Fibroblast of upper back skin (primary cell): ENCODE measurements at places on chromosomes 5 and 9.

- peak; percentile 92 for DNase-seq
Observed at GRCh38 chr5:10756549-10756948, 4.5 kb downstream of the DAP start.

DNA sequence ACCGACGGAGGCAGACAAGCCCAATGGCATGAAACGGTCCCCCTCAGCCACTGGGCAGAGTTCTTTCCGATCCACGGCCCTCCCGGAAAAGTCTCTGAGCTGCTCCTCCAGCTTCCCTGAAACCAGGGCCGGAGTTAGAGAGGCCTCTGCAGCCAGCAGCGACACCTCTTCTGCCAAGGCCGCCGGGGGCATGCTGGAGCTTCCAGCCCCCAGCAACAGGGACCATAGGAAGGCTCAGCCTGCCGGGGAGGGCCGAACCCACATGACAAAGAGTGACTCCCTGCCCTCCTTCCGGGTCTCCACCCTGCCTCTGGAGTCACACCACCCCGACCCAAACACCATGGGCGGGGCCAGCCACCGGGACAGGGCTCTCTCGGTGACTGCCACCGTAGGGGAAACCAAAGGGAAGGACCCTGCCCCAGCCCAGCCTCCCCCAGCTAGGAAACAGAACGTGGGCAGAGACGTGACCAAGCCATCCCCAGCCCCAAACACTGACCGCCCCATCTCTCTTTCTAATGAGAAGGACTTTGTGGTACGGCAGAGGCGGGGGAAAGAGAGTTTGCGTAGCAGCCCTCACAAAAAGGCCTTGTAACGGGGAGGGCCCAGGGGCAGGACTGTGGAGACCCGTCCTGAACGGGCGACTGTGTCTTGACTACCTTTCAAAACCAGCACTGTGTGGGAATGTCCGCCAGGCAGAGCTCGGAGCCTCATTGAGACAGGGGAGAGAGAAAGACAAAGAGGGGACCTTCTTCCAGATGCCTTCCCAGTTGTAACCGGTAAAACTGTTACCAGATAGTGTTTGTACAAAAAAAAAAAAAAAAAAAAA lies 29.9 kb downstream of the CD180 start:
- no peak for DNase-seq

GRCh38 chr9:93115486-93116071 lies 18.5 kb downstream of the NINJ1 start:
- no peak for DNase-seq

DNA sequence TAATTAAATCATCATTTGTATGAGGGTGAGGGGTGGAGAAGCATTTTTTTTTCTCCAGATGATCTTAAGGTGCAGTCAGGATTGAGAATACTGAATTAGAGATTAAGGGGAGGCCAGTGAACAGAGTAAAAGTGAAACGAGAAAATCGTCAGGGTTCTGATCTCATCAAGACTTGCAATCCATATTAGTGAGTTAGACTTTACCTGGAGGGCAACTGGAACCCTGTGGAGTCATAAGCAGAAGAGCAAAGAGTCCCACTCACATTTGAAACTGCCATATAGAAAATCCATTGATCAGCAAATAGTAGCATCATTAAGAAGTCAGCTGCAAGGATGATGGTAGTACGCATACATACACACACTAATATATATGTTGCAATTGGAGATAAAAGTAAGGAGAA lies 466.2 kb upstream of the PAPPA start:
- DNase-seq, result no peak

GRCh38 chr9:113581865-113582697 lies 118.6 kb downstream of the RGS3 start:
- DNase-seq, result peak; percentile 45

- peak; percentile 47 for DNase-seq
Observed at GRCh38 chr9:133163504-133164172, at the start of gene GBGT1. Gene GBGT1, minus strand, starts transcription at chr9:133163914. Its CDS starts 1,502 bp downstream, at chr9:133162412.

DNA sequence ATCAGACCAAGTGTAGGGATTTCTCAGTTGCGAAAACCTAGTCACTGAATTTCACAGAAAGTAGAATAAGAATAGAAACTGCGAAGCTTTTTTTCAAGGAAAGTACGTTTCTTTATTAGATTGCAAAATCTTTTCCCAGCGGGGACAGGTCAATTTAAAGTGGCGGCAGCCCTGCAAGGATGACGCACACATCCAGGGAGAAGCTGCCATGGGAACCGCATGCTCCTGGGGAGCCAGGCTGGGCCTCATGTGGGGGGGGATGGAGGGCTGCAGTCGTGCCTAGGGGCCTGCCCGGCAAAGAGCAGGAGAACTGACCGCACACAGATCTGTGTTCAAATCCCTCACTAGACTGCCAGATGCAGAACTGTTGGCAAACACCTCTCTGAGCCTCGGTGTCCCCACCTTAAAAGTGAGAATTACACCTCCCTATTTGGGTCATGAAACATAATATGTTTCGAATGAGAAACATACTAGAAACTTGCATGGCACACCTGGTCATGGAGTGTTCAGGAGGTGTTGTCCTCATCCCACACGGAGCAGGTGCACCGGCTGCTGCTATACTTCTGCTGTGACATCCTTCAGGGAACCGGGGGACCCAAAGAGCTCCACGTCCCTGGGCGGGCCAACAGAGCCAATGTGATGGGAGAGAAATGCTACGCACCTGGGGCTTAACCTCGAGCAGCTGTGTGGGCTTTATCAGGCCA lies 127.8 kb upstream of the PHYKPL start:
- peak; percentile 48 for DNase-seq

DNA sequence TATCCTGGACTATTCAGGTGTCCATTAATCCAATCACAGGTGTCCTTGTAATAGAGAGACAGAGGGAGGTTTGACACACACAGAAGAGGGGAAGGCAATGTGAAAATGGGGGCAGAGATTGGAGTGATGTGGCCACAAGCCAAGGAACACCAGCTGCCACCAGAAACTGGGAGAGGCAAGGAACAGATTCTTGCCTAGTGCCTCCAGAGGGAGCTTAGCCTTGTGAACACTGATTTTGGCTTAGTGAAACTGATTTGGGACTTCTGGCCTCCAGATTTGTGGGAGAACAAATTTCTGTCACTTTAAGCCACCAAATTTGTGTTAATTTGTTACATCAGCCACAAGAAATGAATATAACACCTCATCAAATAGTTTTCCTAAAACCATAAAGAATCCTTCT lies 416.2 kb downstream of the ENC1 start:
- no peak for DNase-seq

DNA sequence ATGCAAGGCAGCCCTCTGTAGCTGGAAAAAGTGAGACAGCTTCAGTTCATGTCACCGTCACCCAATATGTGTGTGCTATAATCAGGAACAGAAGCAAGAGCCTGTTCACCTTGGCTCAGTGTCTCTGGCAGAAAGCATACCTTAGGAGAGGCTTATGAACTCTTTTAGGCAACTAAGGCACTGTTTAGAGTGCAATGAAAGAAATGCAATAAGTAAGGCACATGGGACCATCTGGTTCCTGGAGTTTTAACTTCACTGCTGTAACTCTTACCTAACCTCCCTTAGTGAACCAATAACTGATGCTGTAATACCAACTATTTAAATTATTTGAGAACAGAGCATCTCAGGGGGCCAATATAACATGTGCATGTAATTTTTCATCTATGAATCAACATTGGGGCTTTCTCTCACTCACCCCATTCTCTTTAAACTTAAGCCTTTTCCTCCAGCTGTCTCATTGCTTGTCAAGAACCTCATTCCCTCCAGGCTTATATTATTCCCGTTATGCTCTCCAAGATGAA lies 32.4 kb downstream of the C9 start:
- DNase-seq, result peak; percentile 84

GRCh38 chr9:97243606-97244005 lies 63.9 kb upstream of the CCDC180 start:
- DNase-seq, result peak; percentile 17

DNA sequence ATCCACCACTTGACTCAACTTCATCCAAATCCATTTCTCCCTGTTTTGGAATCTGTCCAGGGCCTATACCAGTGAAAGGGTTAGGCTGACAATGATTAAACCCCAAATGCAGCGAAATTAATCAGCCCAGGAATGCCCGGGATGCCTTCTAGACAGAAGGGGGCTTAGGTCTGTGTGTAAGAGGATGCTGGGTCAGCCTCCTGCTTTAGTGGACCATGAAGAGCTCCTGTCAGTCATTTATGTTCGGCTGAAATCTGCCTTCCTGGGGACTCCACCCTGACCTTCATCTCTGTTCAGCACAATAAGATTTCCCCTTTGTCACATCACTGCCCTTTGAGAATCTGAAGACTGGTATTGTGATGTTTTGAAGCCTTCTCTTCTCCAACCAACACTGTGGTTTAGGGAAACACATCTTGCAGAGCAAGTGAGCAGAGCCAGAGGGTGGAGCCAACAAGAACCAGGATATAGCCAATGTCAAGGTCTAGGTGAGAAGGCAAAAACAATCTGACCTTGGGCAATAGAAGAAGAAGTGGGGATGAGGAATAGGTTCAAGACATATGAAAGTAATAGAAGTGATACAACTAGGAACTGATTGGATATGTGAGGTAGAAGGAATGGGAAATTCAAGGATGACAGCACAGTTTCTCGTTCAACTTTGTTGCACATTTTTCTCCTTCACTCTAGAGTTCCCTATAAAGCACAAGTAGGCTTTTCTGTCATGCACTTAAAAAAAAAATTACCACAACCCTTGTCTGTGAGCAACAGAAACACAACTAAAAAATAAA lies 234.4 kb downstream of the ARHGAP26 start:
- DNase-seq, result peak; percentile 58

DNA sequence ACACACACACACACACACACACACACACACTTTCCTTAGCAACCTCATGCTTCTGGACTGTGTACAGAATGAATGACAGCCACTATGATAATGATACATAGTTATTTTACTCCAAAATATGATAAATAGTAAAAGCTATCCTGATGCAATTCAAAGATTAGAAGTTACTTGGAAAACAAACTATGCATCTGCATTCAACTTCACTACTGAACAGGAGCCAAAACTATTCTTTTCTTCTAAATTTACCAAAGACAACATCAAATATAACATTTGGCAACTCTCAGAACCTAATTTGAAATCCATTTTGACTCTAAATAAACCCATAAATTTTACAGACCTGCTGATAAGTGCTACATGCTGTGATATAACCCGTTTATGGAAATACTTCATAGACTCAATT lies 33.3 kb downstream of the GLIS3 start:
- DNase-seq, result no peak

GRCh38 chr9:115694014-115694413 lies 459.6 kb upstream of the PAPPA start:
- peak; percentile 96 for DNase-seq

GRCh38 chr5:109837231-109837861 lies 147.6 kb downstream of the MAN2A1 start:
- DNase-seq, result no peak

DNA sequence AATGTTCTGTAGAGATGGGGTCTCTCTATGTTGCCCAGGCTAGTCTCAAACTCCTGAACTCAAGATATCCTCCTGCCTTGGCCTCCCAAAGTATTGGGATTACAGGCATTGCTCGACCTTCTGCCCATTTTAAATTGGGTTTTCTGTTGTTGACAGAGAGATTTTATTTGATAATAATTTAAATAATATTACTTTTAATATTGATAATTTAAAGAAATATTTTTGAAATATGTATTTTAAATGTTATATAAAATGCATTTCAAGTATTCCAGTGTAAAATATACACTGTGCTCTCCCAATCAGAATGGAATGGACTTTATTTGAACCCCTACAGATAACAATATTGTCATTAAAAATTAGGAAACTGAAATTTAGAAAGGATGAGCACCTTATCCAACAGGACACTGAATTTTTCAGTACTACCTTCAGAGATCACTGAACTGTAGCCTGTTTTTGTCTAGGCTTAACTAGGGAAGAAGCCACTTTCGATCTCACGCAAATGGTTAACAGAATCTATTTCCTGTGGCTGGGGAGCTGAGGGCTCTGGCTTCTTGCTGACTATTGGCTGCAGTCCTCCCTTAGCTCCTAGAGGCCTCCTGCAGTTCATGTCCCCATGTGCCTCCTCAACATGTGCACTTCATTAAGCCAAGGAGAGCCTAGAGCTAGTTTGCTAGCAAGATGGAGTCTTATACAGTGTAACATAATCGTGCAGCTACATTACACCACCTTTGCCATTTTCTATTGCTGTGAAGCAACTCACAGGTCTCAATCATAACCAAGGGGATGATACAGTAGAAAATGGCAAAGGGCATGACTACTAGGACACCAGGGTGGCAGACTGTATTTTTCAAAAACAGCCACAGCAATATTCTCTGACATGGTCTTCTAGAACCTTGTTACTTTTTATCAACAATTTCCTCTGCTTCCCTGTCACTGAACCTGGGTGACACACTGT lies 150.0 kb downstream of the CDC42SE2 start:
- DNase-seq, result peak; percentile 55

GRCh38 chr5:36305571-36306326 lies 4.0 kb upstream of the RANBP3L start:
- DNase-seq, result peak; percentile 52

- DNase-seq, result no peak
Observed at GRCh38 chr5:59137846-59138245, 555.0 kb downstream of the RAB3C start.

DNA sequence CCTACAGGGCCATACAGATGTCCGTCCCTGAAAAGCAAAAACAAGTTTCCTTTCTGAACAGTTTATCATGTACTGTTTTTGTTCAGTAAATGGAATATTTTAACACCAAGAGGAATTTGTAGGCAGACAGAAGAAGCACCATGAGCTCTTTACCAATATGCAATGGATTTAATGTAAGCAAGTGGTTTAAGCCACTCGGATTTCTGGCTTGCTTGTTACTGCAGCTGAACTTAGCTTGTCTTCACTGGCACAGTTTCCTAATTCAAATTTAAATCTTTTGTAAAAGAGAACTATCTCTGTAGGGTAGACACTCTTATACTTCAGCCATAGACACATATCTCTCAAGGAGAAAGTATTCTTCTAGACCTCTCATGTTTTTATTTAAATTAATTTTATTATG lies 12.7 kb upstream of the EBF1 start:
- no peak for DNase-seq

DNA sequence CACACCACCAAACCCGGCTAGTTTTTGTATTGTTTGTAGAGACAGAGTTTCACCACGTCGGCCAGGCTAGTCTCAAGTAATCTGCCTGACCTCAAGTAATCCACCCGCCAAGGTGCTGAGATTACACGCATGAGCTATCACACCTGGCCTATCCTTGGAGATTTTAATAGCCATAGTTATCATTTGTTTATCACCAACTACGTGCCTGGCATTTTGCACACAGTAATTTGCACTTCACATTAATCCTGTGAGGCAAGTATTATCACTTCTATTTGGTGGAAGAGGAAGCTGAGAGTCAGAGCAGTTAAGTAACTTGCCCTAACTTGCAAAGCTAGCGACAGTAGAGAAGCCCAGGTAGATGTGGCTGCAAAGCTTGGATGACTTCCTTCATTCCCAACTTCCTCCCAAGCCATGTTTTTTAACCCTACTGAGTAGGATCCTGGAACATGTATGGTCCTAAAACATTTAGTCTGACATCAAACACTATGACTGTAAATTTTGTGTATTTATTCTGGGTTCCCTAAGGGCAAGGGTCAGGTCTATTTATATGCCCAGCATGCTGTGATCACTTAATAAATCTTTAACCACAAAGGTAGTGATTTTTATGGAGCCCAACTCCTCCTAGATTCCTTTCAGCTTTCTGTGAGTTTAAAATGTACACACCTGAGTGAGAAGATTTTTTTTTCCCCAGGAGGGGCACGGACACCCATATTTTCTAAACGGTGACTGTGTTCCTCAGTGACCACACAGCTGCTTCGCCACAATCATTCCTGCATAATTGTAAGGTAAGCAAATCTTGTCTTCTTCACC lies 100.2 kb upstream of the RAI14 start:
- DNase-seq, result no peak

GRCh38 chr5:172509405-172509781 lies 55.1 kb upstream of the SH3PXD2B start:
- DNase-seq, result no peak

GRCh38 chr9:136544548-136544963 lies 1.3 kb downstream of the NOTCH1 start:
- DNase-seq, result no peak
